HFFc6 (cell line): ENCODE measurements at places on chromosomes 12 and 14.

DNA sequence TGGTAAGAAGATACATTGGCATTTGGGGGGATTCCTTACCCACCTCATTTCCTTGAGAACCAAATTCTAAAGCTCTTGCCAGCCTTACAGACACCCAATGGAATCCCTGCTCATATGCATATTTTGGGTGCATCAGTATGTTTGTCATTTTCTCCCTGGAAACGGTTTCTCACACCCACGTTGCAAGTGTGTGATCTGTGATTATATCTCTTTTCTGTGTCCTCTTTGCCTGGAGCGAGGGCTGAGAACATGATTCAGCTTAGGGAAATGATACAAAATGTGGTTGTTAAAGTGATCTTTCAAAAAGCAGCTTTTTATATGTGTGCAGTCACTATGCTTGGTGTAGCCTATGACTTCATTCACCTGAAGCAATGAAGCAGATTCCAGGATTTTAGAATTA lies 52.0 kb downstream of the KCNMB4 start:
- peak; percentile 76 for DNase-seq

DNA sequence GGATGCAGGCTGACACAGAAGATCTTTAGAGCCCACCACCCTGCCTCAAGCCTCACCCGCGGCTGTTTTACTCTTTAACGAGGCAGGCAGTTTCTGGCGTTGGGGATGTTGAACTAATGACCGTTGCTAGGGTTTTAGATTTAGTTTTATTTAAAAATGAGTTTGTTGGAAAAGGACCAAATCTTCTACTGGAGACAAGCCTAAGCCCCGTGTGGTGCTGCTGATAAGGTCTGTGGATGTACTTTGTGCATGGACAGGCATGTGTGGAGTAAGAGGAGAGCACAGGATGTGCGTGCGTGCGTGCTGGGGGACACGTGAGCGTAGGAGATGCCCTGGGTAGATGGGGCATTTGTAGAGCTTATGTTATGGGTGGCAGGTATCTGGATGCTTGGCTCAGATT lies 5.7 kb downstream of the NTF3 start:
- no peak for DNase-seq

DNA sequence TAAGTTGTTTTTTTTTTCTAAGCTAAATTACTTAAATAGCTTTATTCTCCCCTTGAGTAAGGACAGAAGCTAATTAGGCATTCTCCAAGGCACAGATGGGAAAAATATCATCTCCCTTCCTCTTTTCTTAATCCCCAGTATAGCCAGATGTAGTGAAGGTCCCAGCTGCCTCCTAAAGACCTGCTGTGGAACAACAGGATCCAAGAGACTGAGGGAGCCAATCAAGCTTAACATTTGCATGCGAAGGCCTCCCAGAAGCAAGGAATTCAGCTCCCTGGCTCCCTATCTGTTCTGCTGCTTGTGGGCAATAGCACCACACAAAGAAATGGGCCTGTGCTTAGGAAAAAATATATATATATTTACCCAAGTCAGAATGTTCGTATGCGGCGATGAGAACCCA lies 255.2 kb downstream of the SYT1 start:
- no peak for DNase-seq

GRCh38 chr14:88841741-88842140 lies 17.3 kb downstream of the TTC8 start:
- peak; percentile 61 for DNase-seq

DNA sequence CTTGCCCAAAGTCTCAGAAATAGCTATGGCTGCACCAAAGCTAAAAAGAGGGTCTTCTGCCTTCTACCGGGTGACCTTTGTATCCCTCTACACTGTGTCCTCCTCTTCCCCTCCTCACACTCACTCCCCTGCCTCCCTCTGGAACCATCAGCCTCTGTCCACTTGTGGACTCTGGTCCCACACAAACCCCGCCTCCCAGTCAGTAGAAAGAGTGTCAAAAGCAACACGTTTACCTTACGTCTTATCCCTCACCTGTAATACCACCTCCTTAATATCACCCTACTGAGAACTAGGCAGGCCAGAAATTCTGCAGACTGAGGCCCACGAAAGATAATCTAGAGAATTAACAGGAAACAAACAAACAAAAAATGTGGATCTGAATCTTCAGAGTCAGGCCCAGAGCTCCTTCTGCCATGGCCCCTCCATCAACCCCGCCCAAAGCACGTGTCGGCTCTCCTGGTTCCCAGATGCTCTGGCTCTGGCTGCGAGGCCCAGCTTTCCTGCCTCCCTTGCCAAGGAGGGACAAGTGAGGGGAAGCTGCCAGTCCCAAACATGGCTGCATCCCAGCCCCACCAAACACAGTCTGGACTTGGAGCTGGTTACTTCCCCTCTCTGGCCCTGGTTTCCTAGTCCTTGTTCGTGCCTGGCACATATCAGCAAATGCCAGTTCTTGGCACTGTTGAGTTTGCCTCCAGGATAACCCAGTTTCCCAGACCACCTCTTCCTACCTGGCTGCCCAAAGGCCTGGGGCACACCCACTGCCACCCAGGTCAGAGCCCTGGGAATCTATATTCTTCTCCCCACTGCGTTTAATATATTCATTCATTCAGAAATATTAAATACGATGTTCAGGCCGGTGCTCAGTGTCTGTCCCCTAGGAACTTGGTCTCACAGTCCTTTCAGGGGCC lies 2.7 kb downstream of the ACTN1 start:
- DNase-seq, result peak; percentile 31

- DNase-seq, result peak; percentile 91
These were observed 119.7 kb downstream of the FBXL14 start for GRCh38 chr12:1474574-1475153.

DNA sequence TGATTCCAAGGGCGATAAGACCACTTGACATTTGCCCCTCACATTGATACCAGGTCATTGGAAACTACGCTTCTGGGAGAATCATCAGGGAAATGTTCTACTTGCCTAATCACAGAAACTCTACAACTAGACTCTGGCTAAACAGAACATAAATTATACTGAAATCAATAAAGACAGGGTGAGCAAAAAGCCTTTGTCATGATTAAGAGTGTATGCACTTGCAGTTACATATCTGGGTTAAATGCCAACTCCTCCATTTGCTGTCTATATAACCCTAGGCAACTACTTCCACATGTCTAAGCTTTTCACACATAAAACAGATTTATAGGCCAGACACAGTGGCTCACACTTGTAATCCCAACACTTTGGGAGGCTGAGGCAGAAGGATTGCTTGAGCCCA lies 125.7 kb downstream of the PHLDA1 start:
- no peak for DNase-seq

DNA sequence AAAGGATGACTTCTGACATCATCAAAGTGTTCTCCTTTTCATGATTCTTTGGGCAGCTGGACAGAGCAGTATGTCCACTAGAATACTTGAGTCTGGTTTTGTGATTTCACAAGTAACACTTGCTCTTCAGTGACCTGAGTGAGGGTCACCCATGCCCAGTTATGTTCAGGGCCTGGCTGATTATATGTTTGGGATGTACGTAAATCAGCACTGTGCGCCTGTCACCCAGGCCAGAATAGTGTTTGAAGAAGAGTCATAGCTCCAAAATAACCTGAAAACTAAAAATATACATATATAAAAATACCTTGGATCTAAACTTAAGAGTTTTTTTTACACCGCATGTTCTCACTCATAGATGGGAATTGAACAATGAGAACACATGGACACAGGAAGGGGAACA lies 3.8 kb downstream of the BICD1 start:
- DNase-seq, result no peak

GRCh38 chr12:90897316-90897715 lies 57.7 kb downstream of the CCER1 start:
- DNase-seq, result no peak
